Cardiac fibroblast (primary cell): ENCODE measurements at places on chromosomes 3 and 15.
A peak's percentile ranks its signal among the peaks of the same experiment; 100 is the strongest.

DNA sequence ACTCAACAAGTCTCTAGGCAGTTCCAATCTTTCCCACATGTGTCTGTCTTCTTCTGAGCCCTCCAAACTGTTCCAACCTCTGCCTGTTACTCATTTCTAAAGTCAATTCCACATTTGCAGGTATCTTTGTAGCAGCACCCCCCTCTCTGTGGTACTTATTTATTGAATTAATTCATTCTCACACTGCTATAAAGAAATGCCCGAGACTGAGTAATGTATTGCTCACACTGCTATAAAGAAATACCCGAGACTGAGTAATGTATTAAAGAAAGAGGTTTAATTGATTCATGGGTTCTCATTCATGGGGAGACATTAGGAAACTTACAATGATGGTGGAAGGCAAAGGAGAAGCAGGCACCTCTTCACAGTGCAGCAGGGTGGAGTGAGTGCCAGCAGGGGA, 1413.8 kb downstream of the SI start:
- DNase-seq: no peak

DNA sequence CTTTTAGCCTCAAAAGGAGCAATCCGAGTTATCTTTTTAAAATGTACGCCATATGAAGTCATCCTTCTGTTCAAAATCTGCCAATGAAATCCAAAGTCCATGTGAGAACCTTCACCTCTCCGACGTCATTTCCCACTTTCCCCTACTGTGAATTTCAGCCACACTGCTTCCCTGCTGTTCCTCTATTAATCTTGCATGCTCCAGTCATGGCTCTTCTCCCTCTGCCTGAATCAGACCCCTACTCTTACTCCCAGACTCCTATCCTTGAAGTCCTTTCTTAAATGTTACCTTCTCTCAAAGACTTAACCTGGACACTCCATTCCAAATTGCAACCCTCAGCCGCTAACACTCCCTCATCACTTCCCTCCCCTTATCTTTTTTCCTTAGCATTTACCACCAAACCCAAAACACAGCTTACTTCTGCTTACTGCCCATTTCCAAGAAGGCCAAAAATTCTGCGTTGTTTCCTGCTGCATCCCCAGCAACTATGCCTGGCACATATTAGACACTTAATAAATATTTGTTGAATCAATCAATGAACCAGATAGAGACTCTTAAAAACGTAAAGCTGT, 1.2 kb downstream of the NKIRAS1 start:
- peak; percentile 48 for DNase-seq

- DNase-seq: peak; percentile 16
Measured at GRCh38 chr3:133509488-133509887, 64.0 kb upstream of the CDV3 start.

DNA sequence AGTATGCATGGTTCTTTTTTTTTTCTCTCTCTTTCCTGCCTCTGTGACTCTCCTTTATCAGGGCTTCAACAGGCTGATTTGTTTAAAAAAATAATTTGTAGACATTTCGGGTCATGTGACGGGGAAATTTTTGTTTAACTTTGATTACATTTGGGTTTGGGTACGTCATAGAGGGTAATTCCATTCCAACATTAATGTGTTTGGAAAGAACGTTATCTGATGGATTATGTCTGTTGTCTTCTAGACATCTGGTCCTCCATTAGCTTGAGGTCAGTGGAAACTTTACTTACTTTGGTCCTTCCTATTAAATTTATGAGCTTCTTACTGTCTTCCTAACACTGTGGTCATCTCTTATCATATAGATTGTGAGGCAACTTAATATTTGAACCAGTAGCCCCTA, 80.9 kb downstream of the STT3B start:
- DNase-seq: no peak
